ENCODE measurements at places on chromosomes 7 and 10.

DNA sequence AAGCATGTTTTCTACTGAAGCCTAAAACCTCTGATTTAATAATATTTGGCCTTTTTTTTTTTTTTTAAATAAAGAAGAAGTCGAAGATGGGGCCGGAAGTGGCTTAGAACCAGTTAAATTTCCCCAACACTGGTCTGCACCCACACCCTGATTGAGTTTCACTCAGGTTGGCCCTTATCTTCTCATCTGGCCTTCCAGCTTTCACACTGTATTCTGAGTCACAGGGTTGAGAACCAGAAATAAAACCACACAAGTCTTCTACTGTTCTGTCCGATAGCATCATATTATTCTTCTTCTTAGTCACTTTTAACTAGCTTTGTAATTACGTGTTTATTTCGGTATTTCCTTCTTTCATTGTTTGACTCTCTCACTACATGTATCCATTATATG, 9.9 kb downstream of the ZNF365 start:
- DNase-seq = no peak

DNA sequence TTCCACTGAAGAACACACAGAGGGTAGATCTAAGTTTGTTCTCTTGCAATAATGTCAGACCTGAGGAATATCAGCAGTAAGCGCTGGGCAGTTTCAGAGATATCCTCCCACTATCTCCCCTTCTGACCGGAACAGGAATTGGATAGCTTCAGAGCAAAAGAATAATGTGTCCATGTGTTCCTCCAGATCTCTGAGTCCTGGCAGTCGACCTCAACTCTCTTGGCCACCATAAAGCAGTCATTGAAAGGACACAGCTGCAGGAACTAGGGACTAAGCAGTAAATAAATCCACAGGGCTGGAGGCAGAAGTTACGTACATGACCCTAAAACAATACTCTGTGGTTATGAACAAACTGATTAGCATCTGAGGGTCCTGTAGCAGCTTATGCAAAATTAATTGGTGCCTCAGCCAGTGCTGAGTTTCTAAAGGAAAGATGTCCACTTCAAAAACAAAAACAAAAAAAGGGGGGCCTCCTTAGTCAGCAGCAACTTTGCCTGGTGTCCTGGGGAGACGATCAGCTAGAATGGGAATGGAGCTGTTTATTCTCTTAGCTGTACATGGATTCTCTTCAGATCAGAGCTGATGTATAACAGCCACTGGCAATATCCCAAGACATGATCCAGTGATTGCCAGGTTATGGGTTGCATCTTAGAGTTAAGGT, 6.4 kb upstream of the PRTFDC1 start:
- DNase-seq = no peak

DNA sequence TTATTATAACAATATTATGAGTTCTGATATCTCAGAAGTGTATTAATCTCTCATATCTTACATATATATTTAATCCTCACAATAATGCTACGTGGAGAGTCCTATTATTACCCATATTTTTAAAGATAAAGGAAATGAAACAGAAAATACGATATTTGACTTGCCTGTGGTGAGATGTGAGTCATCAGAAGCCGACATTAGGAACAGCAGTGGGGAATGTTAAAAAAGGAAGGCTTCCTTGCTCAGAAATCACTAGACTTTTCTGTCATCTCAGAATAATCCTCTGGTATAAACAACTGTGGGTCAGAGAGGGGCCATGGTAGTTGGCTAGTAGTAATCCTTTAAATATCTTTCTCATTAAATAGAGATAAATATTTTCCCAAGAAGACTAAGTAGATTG, 402.3 kb upstream of the PCDH15 start:
- DNase-seq = no peak

DNA sequence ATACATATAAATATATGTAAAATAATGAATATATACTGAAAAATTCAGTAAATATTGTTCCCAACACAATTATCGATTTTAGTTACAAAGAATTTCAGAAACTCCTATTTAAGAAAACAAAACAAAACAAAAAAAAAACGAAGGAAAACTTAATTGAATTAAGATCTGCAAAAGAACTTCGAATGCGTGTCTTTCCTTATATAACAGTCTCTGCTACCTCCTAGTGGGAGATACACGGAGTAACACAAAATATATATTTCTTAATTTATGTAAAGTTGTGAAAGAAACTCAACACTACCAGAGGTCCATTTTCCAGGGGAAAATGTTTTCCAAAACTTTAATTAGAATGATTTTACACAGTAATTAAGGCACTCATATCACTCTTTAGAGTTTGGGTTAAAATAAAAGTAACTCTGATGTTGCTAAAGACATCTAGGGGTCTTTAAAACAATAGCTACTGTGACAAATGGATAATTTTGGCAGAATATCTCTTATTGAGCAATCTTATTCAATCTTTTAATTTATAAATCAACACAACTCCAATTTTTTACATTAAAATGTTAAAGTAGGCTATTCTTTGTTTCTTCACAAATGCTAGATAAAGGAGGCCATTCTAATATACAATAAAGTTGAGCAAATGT, 41.6 kb downstream of the NEBL start:
- no peak for DNase-seq

DNA sequence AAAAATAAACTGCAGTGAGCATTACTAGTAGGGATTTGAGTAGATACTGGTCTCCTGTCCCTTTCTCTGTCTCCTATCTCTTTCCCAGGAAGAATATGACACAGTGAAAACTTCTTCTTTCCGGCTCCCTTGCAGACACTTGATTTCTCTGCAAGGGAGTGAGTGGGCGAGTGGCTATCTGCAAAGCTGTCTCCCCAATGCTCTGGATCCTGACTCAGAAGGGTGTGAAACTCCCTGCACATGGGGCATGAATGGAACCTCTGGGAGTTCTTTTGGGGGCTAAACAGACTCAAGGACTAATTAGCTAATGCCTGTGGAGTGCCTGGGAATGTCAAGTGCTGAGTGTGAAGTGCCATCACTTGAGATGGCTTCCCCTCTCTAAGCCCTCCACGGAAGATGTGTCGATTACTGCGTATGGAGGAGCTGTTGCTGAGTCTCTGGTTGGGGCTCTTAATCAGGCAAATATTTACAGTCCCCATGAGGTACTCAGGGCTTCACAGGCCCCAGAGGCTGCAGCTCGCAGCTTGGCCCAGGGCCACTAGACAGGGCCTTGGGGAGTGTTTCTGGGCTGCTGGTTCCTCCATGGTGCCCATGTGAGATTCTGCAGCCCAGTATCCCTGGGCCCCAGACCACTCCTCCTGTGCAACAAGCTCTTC, 139.8 kb downstream of the RPS24 start:
- no peak for DNase-seq

DNA sequence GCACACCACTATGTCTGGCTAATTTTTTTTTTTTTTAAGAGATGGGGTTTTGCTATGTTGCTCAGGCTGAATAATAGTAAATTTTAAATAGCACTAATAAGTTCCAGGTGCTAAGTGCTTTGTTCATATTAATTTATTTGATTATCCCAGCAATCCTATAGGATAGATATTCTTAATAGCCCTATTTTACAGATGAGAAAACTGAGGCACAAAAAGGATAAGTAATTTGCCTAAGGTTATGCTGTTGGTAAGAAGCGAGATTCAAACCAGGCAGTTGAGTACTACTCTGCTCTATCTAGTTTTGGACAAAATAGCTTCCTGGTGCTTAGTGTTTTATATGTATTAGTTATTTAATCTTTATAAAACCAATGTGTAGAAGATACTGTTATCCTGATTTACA, 72.5 kb upstream of the STRIP2 start:
- DNase-seq = no peak

DNA sequence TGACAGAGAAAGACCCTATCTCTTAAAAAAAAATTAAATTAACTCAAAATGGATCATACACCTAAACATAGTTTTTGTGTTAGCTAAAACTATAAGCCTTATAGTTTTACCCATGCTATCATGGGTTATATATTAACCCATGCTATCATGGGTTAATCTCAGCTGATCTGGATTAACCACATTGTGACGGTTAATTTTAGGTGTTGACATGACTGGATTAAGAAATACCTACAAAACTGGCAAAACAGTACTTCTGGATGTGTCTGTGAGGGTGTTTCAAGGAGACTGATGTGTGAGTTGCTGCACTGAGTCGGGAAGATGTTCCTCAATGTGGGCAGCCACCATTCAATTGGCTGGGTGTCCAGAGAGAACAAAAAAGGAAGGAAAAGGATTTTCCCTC, 44.3 kb upstream of the FXYD4 start:
- no peak for DNase-seq

DNA sequence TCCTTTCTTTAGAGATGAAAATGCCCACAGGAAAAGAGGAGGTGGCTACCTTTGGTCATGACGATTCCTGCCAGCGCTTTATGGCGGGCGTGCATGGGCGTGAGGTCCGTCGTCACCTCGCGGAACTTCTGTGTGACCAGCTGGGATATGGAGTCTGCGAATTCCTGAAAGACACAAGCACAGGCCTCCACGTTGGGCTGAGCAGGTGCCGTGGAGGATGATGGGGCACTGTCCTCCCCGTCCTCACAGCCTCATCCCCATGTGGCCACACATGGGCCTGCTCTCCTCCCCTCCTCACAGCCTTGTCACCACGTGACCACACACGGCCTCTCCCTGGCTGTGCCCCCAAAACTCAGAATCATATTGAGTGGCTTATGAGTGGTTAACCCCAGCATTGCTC, 214.7 kb downstream of the WDR37 start:
- no peak for DNase-seq

GRCh38 chr7:835485-836401, 3.5 kb downstream of the SUN1 start:
- no peak for DNase-seq

- DNase-seq = no peak
Measured at GRCh38 chr10:127196282-127197153, at the start of gene INSYN2A. Gene INSYN2A (minus strand): TSS chr10:127196591. CDS start chr10:127176395, 20,196 bp downstream.

DNA sequence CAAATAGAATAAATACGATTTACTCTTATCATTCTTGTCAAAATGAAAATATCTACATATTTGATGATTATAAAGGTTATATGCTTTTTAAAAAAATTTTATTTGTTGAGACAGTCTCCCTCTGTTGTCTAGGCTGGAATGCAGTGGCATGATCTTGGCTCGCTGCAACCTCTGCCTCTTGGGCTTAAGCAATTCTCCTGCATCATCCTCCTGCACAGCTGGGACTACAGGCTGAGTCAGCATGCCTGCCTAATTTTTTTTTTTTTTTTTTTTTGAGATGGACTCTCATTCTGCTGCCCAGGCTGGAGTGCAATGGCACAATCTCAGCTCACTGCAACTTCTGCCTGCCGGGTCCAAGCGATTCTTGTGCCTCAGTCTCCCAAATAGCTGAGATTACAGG, 48.9 kb downstream of the PUS7 start:
- no peak for DNase-seq

GRCh38 chr7:160958-161725, 31.2 kb upstream of the FAM20C start:
- DNase-seq = no peak

GRCh38 chr7:140068033-140068432, 5.3 kb upstream of the PARP12 start:
- DNase-seq = no peak

DNA sequence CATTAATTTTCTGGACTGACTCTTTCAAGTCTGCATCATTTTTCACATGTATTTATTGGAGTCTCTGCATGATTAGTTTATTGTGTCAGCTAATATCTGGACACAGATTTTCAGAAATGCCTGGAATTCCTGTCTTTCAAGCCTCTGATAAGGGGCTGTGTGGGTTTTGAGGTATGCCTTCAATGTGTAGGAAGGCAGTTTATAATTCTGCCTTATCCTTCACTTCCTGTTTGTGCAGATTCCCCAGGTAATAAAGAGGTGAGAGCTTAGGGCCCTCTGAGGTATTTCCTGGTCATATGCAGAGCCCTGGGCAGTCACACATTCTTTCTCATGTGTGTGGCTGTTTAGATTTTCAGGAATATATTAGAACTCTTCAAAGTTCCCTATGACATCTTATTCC, 79.4 kb upstream of the PRKCQ start:
- DNase-seq = no peak

Measured in stimulated activated naive CD8-positive, alpha-beta T cell treated with anti-CD3 and anti-CD28 coated beads, Interleukin-15, amount 100 ng/mL, for 72 hours (primary cell).